Muscle of leg (tissue), 16 donors: ENCODE measurements at places on chromosomes 5 and 9.
A peak's percentile ranks its signal among the peaks of the same experiment; 100 is the strongest.

- no peak for DNase-seq
These were observed 78.5 kb downstream of the CACNA1B start for GRCh38 chr9:137956039-137956438.

GRCh38 chr9:5577225-5577624 lies 51.7 kb upstream of the RIC1 start:
- no peak for DNase-seq

GRCh38 chr9:121321016-121321503 lies 49.0 kb downstream of the STOM start:
- DNase-seq, result no peak

- DNase-seq, result no peak
These were observed 138.9 kb upstream of the CDKN2B start for GRCh38 chr9:22147813-22148527.

DNA sequence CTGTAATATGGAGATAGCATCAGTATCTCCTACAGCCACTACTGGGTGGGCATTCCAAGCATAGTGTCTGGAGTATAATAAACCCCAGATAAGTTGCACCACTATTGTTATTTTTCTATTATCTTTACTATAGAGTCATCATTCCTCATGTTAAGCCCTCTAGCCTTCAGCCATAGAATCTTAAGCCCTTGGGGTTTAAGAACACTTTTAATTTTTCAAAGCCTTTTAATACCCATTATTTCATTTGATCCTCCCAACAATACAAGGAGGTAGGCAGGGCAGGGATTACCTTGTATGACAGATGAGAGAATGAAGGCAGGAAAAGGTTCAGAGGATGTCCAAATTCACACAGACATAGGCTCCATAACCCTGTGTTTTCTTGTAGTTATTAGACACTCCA lies 112.5 kb downstream of the EBF1 start:
- no peak for DNase-seq

DNA sequence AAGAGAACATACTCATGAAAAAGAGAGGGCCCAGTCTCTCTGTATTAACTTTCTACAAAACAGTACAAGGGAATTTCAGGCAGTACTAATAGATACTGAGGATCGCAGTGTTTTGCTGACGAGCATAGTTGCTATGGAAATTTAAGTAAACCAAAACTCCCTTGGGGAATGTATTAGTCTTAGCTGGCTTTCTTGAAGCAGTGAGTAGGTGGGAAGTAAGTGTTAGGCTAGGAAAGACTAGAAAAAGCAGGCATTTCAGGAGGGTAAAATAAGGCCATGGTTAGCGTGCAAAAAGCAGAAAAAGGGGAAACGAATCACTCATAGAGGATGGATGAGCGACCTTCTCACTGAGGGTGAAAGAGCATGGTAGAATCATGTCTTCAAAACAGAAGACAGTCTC lies 84.3 kb upstream of the ACTBL2 start:
- peak; percentile 95 for DNase-seq

DNA sequence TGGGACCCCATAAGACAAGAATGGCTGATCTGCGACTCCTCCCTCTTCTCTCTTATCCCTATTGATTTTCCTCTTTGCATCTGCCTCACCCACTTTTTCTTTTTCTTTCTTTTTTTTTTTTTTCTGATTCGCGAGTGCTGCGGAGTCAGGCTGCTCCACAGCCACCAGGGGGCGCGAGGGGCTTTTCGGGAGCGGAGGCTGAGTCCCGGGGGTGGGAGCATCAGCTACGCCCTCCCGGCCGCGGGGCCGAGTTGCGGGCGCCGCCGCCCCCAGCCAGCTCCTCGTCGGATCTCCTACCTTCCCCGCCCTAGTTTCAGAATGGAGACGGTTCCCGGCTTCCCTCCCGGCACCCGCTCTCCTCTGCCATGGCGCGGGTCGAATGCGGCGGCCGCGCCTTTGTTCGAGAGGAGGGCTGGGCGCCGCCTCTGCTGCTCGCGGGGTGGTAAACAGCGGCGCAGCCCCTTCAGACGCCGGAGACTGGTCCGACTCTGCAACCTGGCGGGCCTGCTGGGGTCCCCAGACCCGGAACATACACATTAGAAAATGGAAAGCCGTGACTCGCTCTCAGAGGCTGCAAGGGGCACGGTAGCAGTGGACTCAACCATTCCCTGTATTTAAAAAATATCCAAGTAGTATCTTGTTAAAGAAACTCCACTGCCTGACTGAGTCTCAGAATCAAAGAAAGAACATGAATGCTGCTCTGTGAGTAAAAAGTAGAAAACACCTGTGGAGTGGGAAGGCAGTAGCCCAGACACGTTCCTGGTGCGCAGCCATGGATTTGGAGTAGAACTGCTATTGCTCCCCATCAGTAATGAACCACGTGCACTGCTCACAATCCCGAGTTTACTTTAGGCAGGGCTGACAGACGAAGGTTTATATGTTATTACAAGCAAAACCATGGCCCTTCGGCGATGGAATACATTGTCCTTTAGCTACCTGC lies 55.7 kb downstream of the DPYSL3 start:
- DNase-seq, result peak; percentile 98
